ENCODE measurements at places on chromosomes 4 and X. TPM values are rescaled to one million over a fixed set of nuclear protein-coding genes. Genes with fewer than 3 reads are reported as not detected.

- DNase-seq: no peak
Observed at GRCh38 chr4:4990329-4990728, 28.9 kb downstream of the CYTL1 start.

Gene SRPX
- total RNA-seq: 60.1 TPM

- DNase-seq: no peak
Observed at GRCh38 chr4:151760002-151760401, 805 bp downstream of the GATB start.

Gene BEX1
- total RNA-seq: 16.6 TPM

DNA sequence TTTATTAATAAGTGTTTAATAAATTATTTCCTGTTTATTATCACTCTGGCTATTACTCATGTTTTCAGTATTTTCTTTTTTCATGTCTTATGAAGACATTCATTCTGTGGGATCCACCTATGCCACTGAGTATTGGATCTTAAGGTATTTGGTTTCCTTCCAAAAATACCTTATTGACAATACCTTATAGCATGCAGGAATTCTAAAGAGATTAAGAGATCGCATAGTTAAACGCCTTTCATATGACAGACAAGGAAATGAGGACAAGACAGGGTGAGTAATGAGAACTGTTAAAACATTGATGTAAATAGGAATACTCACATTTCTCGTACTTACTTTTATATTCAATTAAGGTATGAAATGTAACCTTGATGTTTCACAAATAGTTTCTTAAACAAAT is 38.2 kb upstream of the TMPRSS11B start:
- DNase-seq: no peak
